Activated T-cell treated with anti-CD3 and anti-CD28 coated beads for 4 hours (primary cell): ENCODE measurements at places on chromosomes 16 and 17.

DNA sequence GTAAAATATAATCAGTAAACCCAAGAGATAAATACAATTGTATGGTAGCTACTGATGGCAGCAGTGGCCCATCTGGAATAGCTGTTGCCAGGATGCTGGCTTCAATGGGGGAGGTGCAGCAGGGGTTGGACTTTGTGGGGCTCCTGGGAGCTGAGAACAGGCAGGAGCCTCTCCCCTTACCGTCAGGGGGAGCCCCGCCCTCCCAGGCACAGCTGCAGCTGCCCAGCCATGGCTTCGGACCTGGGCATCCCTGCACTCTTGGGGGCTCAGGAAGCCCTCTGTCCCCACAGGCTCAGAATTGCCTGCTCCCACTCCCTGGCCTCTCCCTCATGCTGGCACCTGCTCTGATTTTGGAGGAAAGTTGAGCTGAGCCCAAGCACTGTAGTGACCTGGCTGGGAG, 741.1 kb downstream of the CDH11 start:
- no peak for DNase-seq

GRCh38 chr17:35713069-35713728, 18.2 kb upstream of the RASL10B start:
- DNase-seq, result no peak

- no peak for DNase-seq
Measured at GRCh38 chr16:26647870-26648269, 418.9 kb upstream of the C16orf82 start.

DNA sequence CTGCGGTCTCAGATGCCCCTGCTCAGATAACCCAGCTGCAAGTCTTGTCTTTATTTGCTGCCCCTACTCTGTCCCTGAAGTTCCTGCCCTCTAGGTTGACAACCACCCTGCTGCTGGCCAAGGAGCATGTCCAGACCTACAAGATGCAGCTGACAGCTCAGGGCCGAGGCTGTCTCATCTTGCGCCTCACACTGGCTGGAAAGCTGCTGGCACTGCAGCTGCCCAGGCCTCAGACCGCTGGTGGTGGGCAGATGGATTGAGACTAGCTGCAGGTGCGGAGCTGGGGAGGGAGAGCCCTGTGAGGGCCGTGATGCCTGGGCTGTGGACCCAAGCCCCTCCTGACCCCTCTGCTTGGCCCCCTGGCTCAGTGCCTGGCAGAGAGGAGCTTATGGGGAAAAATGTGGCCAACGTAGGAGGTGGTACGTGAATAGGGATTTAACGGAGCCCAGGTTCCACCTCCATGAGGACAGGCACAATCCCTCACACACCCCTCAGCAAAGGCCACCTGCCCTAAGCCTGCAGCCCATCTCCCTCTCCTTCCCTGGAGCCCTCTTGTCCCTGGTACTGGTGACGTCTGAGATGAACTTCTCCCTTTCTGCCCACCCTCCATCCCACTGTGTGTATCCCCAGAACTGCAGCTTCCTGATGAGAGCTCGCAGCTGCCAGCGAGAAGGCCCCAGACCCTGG, 8.3 kb upstream of the GALK1 start:
- DNase-seq, result no peak

DNA sequence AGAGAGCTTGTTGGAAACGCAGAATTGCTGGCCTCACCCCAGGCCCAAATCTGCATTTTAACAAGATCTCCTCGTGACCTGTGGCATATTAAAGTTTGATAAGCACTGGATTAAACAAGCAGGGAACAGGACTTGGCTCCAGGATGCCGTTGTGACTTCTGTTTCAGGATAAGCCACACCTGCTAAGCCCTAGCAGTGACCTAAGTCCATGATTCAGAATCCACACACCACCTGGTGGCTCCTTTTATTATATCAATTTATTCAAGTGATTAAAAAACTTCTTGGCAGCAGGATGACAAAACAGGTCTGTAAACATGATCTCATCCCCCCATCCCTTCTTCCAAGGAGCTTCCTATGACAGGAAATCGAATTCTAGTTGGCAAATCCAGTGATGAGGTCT, 9.1 kb downstream of the NAGPA start:
- no peak for DNase-seq

DNA sequence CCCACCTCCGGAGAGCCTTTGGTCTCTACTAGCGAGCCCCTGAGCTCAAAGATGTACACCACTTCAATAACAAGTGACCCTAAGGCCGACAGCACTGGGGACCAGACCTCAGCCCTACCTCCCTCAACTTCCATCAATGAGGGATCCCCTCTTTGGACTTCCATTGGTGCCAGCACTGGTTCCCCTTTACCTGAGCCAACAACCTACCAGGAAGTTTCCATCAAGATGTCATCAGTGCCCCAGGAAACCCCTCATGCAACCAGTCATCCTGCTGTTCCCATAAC, 702 bp downstream of the SPN start:
- no peak for DNase-seq

- DNase-seq, result no peak
Measured at GRCh38 chr17:77459018-77459755, 318.4 kb downstream of the SEC14L1 start.

GRCh38 chr16:31182391-31182790, 2.5 kb downstream of the FUS start:
- DNase-seq, result no peak

DNA sequence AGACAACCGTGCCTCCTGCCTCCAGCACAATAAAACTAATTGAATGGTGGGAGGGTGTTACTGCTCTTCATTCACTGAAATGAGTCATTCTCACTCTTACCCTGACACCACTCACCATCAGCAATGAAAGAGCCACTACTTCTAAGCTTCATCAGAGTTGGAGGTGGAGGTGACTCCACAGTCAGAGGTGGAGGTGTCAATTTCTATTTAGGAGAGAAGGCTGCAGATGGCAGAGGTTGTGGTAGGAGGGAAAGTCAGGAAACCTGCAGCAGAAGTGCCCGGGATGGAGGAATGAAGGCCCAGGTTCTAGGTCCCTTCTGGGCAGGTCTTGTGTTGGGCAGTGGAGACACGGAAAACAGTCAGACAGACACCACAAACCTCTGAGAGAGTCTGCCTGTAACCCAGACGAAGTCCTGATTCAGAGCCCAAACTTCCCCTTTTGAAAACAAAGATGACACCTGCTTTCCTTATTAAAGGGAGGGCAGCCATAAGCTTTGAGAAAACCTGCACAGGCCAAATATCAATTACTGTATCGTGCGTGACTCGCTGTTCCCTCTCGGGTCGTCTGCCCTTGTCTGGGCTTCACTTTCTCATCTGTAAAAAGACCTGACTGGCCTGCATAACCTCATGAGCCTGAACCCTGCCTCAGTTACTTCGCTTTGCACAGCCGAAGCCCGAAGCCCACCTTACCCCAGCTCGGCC, 668 bp downstream of the ATPAF2 start:
- peak; percentile 4 for DNase-seq

- DNase-seq, result no peak
Measured at GRCh38 chr17:50763716-50764475, 3.4 kb downstream of the ANKRD40CL start.

DNA sequence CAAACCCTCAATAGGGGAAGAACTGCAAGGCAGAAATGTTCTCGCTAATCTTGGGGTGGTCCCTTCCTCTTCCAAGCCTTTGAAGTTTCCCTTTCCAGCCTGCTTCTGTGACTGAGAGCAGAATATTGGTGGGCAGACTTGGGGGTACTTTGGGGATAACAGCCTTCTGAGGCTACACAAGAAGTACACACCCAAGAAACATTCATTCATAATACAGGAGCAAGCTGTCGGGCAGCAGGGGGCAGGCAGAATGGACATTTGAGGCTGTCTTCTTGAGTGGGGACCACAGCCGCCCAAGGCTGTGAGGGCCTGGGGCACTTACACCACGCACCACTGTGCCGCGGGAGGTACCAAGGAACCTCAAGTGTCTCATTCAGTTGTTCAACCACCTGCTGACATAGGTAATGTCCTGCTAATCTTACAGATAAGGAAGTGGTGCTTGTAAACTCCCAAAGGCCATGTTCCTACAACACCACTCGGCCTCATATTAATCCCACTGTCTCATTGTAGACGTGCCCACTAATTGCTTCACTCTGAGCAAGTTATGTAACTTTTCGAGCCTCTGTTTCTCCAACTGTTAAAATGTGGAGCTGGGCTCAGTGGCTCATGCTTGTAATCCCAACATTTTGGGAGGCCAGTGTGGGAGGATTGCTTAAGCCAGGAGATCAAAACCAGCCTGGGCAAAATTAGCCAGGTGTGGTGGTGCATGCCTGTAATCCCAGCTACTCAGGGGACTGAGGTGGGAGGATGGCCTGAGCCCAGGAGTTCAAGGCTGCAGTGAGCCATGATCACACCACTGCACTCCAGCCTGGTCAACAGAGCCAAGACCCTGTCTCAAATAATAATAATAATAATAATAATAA, 2.5 kb upstream of the MRPS23 start:
- no peak for DNase-seq

DNA sequence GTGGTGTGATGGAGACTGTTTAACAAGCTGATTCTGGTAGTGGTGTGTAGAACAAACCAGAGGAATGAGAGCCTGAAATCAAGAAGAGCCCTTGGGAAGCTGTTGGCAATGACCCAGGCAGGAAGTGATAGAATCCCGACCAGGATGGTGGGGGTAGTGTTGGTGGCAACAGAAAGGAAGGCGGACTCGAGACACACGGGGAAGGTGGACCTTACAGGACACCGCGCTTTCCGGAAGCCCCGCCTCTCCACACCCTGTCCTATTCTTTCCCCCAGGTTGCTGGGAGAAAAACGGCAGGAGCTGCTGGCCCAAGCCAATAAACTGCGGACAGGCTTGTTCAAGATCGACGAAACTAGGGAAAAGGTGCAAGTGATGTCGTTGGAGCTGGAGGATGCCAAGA, 30.0 kb upstream of the KDM6B start:
- DNase-seq, result no peak

DNA sequence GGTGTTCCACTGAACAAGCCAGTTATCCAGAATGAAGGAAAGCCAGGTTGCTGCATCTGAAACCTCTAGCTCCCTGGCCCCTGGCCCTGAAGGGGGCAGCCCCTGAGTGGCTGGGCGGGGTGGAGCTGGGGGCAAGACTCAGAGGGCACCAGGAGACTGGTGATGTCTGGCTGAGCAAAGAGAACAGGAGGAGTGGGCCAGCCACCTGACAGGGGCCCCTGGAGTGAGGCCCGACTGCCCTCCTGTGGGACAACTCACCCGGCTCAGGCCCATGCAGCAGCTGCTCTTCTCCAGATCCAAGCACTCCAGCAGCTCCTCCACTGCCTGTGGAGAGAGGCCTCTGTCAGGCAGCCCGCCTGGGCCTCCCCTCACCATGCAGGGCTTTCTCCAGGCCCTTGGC, 60.4 kb downstream of the PIPOX start:
- DNase-seq, result no peak

- no peak for DNase-seq
Measured at GRCh38 chr17:19309701-19310100, 52.8 kb downstream of the B9D1 start.

- DNase-seq, result no peak
Measured at GRCh38 chr16:12122202-12122601, 145.7 kb downstream of the SNX29 start.

DNA sequence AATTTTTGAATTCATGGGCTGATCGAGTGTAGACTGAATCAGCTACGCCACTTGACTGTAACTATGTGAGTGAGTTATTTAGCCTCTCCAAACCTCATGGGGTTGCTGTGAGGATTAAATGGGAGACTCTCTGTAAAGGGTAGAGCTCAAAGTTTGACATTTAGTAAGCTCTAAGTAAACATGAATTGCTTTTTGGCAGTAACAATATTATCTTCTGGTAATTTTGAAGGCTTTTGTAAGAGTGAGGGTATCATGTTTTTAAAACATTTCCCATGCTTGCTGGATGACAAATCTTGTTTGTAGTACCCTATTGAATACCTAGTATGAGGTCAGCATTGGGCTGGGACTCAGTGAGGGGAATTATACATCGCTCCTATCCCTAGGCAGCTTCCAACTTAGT, 35.3 kb downstream of the MRTFB start:
- DNase-seq, result no peak

DNA sequence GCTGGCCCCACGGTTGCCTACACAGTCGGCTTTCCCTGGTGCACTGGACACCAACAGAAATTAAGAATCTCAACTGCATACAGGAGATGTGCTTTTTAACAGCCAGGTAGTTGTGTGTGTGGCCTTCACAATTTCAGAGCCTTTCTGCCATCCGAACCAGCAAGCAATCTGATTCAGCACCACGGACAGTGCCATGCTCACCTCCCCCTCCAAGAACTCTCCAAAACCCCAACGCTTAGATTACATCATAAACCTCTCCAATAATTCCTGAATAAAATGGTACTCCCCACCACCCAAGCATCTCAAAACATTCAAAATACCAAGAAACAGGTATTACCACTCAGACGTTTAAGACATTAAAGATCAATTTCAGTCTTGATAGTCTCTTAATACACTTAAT, 31.8 kb downstream of the USP7 start:
- DNase-seq, result no peak

DNA sequence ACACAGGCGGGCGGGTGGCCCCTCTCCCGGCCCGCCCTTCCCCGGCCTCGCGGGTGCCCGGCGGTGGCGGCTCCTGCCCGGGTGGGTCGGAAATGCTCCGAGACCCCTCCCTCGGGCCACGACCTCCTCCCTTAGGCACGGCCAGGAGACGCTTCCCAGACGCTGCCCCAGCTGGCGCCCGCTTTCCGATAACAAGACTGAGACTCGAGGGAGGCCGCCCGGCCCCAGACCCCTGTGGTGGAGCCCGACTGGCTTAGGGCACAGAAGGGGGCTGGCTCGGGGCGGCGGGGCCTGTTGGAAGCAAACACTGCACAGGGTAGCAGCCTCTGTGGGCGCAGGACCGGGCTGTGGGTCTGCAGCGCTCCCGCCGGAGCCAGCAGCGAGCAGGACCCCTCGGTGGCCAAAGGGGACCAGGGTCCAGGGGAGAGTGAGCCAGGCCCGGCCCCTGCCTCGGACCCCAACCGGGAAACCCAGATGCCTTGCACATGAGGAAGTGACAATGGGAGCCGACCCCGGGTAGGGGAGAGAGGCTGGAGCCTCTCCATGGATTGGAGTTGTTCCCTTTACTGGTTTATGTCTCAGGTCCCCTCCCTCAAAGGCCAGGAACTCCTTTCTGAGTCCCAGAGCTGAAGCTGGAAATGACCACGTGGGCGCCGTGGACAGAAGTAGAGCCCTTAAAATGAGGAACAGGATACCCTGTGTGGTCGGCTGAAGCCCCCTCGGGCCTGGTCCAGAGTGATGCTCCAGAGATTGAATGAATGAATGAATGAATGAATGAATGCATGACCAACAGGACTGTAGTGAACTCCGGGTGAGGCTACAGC, 19.8 kb upstream of the ADCY7 start:
- no peak for DNase-seq
